Fibroblast of the aortic adventitia (primary cell): ENCODE measurements at places on chromosomes 16 and 17.

GRCh38 chr16:29972500-29972899 lies 1.2 kb upstream of the TAOK2 start:
- no peak for DNase-seq

DNA sequence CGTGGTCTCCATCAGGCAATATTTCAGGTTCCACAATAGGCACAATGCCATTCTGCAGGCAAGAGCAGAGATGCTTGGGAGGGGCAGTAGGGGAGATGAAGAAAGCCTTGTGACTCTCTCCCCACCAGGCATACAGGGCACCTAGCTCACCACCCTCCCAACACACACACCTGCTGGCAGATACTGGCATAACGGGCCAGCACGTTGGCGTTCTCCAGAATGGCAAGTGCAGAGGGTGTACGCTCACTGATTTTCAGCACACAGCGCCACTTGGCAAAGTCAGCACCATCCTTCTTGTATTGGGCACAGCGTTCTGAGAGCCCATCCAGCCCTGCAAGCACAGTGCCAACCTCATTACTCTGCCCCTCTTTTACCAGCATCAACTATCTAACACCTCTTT lies 2.2 kb downstream of the ALDOC start:
- DNase-seq, result no peak

GRCh38 chr17:76623271-76624146 lies 20.0 kb downstream of the ST6GALNAC1 start:
- DNase-seq, result peak; percentile 75

GRCh38 chr16:57163842-57164241 lies 22.0 kb downstream of the PSME3IP1 start:
- DNase-seq, result no peak

GRCh38 chr16:83995754-83996153 lies 27.7 kb downstream of the NECAB2 start:
- DNase-seq, result no peak

- DNase-seq, result no peak
Measured at GRCh38 chr16:66358231-66358630, 8.3 kb upstream of the CDH5 start.

DNA sequence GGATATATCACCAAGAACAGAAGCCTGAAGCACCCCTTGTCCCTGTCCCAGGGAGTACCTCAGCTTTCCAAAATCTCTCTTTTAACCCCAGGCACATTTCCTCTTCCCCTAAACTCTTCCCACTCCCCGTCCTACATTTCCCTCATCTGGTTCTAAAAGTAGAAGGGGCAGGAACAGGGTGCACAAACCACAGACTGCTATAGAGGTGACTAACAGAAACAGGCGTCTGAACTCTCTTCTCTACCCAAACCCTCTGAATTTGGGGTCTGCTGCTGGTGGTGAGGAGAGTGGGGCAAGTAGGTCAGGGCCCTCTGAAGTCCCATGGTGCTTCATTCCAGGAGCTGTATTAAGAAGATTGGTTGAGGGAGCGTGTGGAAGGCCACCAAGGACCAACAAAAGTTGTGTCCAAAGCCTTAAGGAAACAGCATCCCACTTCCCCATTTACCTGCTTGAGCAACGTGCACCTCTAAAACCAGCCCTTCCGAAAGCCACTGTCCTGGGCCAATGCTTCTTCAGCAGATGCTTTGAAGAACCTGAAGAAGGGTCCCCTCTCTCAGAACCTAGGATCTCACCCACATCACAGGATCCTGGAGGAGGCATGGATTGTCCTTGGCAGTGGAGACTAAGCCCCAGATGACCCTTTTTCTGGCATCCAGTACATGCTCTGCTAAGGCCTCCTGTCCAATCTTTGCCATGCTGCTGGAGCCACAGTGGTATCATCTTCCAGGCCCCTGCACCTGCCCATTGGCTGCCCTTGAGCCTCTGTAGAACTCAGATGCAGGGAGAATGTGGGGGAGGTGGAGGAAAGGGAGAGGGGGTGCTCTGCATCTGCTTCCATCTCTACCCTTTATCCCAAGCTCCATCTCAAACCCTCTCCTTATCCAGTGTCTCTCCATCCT lies 5.7 kb upstream of the NR1D1 start:
- no peak for DNase-seq

DNA sequence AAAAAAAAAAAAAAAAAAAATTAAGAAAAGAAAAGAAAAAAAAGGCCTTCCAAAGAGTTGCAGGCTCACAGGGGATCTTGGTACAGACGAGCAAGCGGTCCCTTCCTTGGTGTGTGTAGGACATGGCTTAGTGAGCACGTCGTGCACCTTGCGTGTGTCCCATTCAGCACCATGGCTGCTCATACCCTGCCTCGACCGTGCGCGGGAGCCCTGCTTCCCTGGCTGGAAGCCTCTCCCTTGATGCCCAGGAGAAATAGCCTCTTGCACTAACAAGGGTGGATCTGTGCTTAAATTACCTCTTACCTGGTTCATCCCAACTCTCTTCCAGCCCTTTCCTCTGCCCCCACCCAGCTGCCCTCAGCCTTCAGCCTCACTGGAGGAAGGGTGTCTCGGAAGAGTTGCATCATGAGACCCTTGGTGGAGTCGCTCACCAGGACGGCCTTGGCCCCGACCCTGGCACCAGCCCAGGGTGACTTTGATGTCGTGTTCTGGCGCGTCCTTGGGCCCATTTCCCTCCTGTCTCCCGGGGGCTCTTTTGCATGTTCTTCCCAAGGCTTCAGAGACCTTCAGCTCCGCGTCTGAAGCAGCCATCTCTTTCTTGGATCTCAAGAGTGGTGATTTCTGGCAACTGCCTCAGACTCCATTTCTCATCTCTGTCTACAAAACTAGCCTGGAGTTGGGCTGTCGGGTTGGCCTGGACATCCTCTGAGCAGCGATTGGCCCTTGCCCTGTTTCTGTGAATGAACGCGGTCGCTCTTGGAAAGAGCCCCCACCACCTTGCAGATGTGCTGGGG lies 127.2 kb downstream of the CMIP start:
- no peak for DNase-seq

DNA sequence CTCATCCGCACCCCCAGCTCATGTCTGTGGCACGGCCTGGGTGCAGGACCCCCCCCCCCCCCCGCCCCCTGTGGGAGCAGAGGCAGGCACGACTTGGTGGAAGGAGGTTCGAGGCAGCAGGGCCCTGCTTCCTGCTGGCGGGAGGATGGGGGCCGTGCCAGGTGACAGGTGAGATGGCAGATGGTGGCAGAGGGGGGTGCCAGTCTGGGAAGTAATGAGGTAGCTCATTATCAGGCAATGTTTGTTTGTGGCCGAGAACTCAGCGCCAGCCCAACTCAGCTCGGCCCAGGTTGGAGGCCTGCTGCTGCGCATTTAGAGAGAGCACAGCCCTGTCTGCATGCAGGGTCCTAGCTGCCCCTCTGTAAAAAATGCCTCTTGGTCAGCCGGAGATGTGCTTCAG lies 40.1 kb upstream of the JPH3 start:
- DNase-seq, result no peak

DNA sequence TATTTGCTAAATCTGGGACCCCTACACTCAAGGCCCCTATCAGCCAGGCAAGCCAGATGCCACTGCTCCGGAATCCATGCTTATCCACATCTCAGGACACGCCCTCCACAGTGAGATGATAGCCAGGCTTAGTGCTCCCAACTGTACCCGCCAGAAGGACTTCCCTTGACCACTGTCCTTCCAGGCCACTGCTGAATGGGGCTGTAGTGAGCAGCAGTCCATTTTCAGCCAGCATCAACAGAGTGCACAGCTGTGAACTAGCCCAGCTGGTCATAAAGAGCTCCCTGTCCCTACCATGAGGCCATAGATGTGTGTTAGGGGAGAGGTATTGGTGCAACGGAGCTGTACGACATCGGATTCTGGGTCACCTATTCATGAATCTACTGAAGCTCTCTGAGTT lies 13.0 kb upstream of the MED9 start:
- DNase-seq, result no peak

GRCh38 chr17:62974788-62975187 lies 8.8 kb downstream of the TANC2 start:
- no peak for DNase-seq

GRCh38 chr17:31584438-31585279 lies 193.2 kb downstream of the RAB11FIP4 start:
- DNase-seq, result no peak
